Activated T-cell treated with anti-CD3 and anti-CD28 coated beads, Interleukin-2, amount 50 U/mL, for 4 hours (primary cell): ENCODE measurements at places on chromosomes 12 and 14. TPM values are rescaled to one million over a fixed set of nuclear protein-coding genes. Genes with fewer than 3 reads are reported as not detected.

GRCh38 chr14:71063351-71063750 lies 156.1 kb downstream of the PCNX1 start:
- DNase-seq, result no peak

DNA sequence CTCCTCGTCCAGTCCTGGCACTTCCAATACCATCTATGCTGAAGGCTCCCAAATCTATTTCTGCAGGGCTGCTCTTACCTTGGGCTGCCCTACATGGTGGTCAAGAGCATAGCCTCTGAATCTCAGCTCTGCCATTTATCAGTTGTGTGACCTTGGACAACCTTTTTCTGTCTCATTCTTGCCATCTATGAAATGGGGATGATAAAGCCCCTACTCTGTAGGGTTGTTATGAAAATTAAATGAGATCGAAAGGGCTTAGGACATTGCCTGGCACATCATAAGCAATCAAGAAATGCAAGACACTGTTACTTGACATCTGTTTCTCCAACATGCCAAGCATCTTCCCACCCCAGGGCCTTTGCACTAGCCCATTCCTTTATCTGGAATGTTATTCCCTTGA lies 45.5 kb upstream of the GPATCH2L start:
- no peak for DNase-seq

Gene P2RX7
- 4.8 TPM for total RNA-seq

DNA sequence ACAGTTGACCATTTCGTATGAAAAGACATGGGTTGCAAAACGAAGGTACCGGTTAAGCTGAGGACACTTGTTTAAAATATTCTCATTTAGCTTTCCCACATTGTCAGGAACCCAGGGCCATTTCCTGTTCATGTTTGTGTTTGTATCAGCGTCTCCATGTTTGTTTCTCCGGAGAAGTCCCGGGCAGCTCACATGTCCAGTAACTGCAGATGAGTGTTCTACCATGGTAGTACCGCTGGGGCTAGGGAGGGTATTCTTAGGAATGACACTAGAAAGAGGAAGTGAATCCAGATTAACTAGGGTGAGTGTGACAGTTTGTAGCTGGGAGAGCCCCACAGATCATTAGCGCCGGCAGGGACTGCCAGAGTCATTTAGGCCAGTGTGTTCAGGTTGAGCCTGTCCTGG lies 50.0 kb upstream of the EVL start:
- no peak for DNase-seq

- no peak for DNase-seq
Observed at GRCh38 chr12:31371256-31371620, 45.3 kb upstream of the SINHCAF start.

Gene EXOC3L4
- not detected for total RNA-seq

- no peak for DNase-seq
Observed at GRCh38 chr12:121017966-121018491, 1.7 kb upstream of the C12orf43 start.
